ENCODE measurements at places on chromosomes 2 and 18. TPM values are rescaled to one million over a fixed set of nuclear protein-coding genes. Genes with fewer than 3 reads are reported as not detected.

GRCh38 chr2:206388698-206389097, 54.6 kb upstream of the ADAM23 start:
- DNase-seq = no peak

The SERPINB5 gene
- total RNA-seq = 7.5 TPM

GRCh38 chr2:70442301-70443077, 111.1 kb downstream of the TGFA start:
- DNase-seq = no peak

The IL1B gene
- total RNA-seq = 0.76 TPM

- no peak for DNase-seq
Observed at GRCh38 chr2:10258726-10259125, 44.0 kb upstream of the HPCAL1 start.

DNA sequence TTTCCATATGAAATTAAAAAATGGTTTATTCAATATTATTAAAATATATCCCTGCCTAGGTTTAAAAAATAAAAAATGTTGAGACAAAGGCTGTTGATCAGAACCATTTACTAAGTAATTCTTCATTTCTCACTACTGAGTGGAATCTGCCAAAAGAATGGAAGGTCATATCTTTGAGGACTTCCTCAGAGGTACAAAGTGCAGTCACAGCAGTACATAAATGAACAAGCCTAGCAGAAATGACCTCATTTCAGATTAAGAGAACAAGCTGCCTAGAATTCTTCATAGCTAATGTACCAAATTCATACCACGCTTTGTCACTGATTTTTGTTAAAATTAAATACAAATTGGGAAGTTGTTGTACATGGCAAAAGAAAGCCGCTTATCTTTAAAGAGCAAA, 318.9 kb upstream of the TFPI start:
- no peak for DNase-seq

The PPP3R1 gene
- total RNA-seq = 46.5 TPM

GRCh38 chr2:7845332-7845731, 836.5 kb upstream of the ID2 start:
- DNase-seq = no peak

The KCNJ13 gene
- total RNA-seq = 2.9 TPM

The REG3G gene
- 0.33 TPM for total RNA-seq

The NMS gene
- not detected for total RNA-seq

The ARMC9 gene
- 22.0 TPM for total RNA-seq

DNA sequence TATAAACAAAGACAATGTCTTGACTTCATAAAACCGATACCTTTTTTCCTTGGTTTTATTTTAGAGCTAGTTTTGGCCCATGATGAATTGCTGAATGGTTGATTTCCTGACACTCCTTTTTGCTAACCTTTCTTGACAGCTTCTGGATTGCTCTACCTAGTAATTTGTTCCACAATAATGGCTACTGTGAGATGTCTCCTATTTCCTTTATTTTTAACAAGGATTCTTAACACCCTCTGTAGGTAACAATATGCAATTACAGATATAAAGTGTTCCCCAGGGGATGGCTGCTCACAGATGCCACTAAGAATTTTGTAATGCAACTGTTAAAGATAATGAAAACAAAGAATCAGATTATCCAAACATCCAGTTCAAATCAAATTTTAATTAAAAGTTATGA, 100.8 kb upstream of the ATP5MC3 start:
- no peak for DNase-seq

DNA sequence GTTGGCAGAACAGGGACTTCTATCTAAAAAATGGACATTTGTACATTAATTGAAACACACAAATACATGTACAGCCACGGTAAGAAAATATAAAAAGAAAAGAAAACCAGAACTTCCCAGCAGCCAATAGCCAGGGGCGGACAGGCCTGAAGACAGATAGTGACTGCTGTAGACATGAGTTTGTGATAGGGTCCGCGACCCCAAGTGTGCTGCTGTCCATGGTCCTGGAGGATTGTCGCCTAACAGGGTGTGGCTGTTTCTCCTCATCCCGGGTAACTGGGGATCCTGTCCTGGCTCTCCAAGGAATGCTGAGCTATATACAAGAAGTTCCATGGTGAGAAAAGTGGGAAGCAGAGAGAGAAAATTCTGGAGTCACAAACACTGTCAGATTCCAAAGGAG, 266.5 kb upstream of the SALL3 start:
- DNase-seq = no peak

The CCDC74A gene
- 19.9 TPM for total RNA-seq

DNA sequence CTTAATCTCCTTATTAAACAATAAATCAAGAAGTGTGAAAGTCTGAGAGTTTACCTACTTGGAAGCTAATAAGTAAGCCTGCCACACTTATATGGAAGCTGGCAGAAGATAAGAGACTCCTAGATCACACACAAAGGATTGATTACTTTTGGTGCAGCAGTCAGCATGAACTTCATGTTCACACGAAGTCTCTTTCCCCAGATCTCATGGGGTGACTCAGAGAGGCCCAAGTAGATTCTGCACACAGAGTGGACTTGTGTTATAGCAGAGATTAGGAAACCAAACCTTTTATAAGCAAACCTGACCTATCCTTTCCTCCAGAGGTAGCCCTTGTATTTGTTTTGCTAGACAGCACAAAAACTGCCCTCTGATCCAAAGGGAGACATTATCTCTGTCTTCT, 9.9 kb upstream of the GAREM1 start:
- DNase-seq = no peak

The HNMT gene
- 11.6 TPM for total RNA-seq

GRCh38 chr2:101492936-101493473, 18.1 kb upstream of the RFX8 start:
- no peak for DNase-seq

DNA sequence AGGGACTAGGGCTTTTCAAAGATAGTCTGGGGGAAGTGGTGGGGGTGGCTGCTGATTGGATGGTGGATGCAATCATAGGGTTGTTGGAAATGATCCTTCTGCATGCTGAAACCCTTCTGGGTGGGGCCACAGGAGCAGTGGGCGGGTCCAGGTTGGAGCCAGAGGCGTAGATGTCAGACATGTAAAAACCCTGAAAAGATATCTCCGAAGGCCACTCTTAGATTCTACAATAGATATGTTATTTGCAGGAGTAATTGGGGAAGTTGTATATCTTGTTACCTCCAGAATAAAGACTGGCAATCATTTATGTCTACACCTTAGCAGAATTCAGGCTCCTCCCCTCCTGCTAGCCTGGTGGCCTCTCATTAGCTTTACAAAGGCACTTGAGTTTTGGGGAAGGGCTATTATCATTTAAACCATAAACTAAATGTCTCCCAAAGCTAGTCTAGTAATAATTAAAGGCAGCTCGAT, 8.2 kb upstream of the FAM98A start:
- no peak for DNase-seq

DNA sequence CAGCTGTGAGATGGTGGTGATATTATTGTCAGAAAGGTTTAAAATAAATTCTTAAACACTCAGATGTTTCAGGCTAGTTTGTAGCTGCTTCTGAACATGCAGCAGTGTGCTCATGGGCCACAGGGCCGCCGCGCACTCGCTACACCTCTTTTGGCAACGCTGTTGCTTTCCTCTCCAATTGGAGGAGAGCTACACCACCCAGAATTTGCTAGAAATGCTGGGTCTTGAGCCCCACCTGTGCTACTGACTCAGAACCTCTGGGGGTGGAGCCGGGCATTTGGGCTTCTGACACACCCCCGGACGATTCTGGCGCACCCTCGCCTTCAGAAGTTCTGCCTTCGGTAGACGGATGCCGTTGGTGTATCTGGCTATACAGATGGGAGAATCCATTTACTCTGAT, 15.7 kb downstream of the LRRFIP1 start:
- DNase-seq = no peak

- DNase-seq = no peak
Observed at GRCh38 chr2:226078666-226079065, 679.2 kb downstream of the NYAP2 start.

DNA sequence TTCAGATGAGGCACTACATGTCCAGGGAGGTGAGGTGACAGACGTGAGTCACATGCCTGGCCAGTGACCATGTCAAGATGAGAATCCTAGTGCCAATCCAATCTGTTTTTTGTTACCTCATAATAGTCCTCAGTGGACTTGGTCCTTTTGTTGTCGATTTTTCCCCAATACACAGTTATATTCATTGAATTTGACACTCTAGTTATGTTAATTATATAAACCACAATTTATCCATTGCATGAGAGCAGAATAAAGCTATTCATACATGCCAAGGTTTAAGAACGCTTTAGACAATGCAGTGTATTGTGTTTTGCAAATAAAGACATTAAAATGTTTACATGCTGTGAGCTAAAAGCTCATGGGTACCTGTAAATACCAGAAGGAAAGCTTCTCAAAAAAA, 21.6 kb upstream of the TMEFF2 start:
- no peak for DNase-seq

DNA sequence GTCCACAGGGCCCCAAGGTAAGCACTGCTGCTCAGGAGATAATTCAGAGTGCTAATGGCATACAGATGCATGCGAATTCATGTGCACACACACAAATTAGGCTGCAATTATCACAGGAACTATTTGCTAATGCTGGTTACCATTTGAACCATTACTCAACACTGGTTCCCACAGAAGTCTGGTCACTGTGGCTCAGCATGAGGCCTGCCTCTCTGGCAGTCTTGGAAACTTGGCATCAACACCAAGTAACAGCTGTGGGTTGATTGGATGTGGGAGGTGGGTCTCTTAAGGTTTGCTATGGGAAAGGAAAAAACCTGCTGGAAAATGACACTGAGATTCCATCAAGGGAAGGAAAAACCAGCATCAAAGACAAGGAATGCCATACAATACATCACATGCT, 105.0 kb downstream of the CELF4 start:
- DNase-seq = no peak

GRCh38 chr2:216151313-216152025, 42.3 kb downstream of the XRCC5 start:
- no peak for DNase-seq

The ORC4 gene
- 59.1 TPM for total RNA-seq

DNA sequence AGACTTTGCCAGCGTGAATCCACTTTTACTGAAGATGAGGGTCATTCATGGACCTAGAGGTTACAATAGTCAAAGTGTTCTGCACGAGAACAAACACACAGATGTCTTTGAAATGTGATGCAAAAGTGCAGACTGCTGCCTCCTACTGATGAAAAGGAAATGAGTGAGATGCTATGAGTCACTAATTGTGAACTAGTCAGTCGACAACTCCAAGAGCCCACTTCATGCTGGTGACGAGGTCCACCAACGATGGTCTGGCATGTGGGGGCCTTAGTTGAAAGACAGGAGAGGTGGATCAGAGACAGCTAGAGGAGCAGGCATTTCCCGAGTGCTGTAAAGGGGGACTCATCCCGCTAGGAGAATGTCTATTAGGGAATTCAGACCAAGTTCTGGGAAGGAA, 17.1 kb upstream of the ZNF236 start:
- DNase-seq = no peak

- DNase-seq = no peak
Observed at GRCh38 chr2:42736598-42737322, 27.2 kb downstream of the OXER1 start.

DNA sequence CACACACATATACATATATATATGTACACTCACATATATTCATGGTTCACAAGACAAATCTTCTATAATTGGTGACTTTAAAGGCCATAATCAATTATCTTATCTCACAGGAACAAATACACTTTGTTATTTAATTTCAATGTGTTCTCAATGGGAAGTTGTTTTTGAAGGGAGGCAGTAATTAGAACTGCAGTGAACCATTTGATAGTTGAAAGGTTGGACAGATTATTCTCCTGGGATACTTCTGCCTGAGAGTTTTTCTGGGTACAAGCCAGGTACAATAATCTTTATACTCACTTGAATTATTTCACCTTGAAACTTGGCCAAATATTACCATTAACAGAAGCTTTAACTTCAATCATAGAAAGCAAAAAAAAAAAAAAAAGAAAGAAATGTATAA, 546.6 kb upstream of the LRRTM4 start:
- DNase-seq = no peak

DNA sequence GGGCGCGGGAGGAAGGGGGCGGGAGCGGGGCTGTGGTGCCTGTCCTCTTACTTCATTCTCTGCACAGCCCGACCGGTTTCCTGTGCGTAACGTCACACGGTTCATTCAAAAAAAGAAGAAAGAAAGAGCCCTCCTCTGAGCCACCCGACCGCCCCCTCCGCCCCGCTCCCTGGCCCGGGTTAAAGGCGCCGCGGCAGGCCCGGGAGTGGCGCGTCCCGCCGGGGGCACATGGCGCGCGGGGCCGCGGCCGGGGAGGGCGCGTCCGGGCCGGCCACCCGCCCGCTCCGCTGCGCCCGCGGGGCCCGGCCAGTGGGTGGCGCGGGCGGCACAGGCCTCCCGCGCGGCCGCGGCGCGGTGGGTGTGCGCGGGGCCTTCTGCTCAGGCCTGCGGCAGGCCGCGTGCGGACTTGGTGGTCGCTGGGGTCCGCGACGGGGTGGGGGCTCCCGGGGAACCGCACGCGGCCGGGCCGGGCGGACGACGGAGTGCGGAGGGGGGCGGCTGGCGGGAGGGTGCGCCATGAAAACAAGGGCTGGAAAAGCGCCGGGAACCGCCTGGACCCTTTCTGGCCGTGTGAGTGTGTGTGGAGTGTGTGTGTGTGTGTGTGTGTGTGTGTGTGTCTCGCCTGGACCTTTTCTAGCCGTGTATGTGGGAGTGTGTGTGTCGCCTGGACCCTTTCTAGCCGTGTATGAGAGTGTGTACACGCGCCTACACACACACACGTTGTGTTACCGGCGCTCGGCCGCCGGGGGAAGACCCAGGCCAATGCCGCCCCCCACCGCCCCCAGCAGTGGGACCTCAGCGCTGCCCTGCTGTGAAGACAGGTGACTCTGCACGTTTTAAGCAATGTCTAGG, 780 bp upstream of the BCL2 start:
- DNase-seq = peak; percentile 79

The SIX3 gene
- total RNA-seq = 0.68 TPM

DNA sequence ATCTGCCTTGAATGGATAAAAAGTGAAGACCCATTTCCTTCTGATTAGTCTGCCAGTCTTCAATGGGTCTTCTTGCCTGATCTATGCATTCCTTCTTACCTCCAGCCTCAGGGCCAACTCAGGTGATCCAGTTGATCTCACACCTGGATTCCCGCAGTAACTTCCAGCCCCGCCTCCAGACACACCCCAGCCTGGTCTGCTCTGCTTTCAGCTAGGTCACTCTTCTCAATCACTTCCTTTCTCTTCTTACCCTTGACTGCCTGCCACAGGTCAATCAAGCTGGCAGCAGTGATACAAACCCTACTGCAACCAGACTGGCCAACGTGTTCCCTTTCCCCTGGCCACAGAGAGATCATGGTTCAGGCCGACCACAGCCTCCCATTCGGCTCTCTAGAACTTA, 263.6 kb downstream of the ZNF516 start:
- no peak for DNase-seq

GRCh38 chr18:48155856-48156255, 225.4 kb upstream of the SMAD2 start:
- DNase-seq = no peak

DNA sequence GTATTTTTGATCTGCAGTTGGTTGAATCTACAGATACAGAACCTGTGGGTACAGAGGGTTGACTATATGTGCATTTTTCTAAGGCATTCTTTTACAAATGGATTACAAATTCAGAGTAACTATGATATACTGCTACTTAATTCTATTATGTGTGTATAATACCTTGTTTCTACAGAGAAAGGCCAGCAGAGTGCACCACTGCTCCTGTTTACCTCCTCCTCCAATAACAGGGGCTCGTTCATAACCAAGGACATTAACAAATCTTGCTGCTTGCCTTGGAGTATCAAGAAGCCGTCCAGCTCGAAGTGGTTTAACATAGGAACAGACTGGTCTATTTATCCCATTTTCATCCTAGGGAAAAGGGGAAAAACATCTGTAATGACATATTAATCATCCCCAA, 16.4 kb downstream of the CEP76 start:
- no peak for DNase-seq

Data from type B pancreatic cell (in vitro differentiated cells).